ENCODE measurements at places on chromosomes 2 and 18. TPM values are rescaled to one million over a fixed set of nuclear protein-coding genes. Genes with fewer than 3 reads are reported as not detected.

DNA sequence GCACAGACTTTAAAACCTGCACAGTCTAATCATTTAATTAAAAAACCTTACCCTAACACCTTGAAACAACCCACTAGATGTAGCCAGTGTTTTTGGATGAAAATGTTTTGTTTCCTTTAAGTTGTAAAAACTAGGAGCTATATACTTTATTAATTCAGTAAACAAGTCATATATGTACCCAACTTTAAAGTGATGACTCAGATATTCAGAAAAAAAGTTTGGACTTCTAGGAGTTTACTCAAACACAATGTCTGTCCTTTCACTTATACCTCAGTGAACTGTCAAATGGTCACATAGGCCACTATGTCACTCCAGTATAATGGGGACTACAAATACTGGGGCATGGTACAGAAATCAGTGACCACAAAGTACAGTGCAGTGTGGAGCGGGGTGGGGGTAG lies 360.3 kb downstream of the LRRTM1 start:
- H3K36me3 ChIP-seq = no peaks in the 10 kb centered on the region
- no peak overlapping the region for H3K4me3 ChIP-seq
- no peak overlapping the region for H3K27ac ChIP-seq
- DNase-seq = no peak
- H3K27me3 ChIP-seq = no peaks in the 10 kb centered on the region
- no peaks in the 10 kb centered on the region for H3K4me1 ChIP-seq

DNA sequence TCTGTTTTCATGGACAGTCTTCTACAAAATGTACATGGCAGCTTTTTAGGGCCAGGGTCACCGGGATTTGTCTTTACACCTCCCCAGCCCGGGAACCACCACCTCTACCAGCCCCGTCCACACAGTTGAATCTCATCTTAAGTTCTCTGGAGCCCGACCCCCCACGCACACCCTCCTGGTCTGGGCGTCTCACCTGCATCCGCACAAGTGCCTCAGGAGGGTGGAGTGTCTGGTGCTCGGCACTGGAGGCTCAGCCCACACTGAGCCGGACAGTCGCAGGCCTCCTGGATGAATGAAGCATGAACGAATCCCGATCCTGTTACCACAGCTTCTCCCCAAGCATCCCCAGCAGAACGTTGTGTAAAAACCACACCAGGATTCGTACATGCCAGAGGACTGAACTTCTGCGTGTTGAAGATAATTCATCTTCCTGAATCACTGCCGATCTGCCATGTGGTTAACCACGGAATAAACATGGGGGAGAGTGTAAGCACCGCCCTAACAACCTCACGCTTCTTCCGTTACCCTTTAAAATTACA lies 162.0 kb downstream of the RTP5 start:
- H3K36me3 ChIP-seq = no peaks in the 10 kb centered on the region
- no peak overlapping the region for H3K27ac ChIP-seq
- no peak for DNase-seq
- H3K4me1 ChIP-seq = peaks cover 7% of the 10 kb centered on the region

DNA sequence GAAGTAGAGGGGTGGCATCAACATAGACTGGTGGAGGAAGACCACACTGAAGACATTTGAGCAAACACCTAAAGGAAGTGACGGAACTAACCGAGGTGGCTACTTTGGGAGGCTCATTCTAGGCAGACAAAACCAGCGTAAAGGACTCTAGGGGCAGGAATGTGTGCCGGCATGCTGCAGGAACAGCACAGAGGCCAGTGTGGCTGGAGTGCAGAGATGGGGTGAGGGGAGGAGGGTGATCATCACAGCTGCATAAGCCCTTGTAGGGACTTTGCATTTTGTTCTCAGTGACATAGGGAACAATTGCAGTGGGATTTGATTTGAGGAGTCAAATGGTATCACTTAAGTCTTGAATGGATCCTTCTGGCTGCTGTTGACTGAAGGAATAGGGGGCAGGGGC lies 253.5 kb downstream of the NCKAP5 start:
- H3K36me3 ChIP-seq = no peaks in the 10 kb centered on the region
- no peak overlapping the region for H3K4me3 ChIP-seq
- no peak for DNase-seq
- no peaks in the 10 kb centered on the region for H3K27me3 ChIP-seq

Gene FBXO15
- total RNA-seq = 0.47 TPM

Gene POTEE
- not detected for total RNA-seq

Data from liver (tissue), 10 donors.